Activated CD4-positive, alpha-beta T cell treated with anti-CD3 and anti-CD28 coated beads, Interleukin-2, amount 10 ng/mL, durations not matched to agents 24 days and 14 days (primary cell): ENCODE measurements at places on chromosomes 6 and 20. TPM values are rescaled to one million over a fixed set of nuclear protein-coding genes. Genes with fewer than 3 reads are reported as not detected.

HLA-DPA1 gene
- 38.5 and 42.6 TPM in 2 replicates for total RNA-seq

C20orf141 gene
- total RNA-seq: not detected in 2 replicates

CDH22 gene
- not detected in 2 replicates for total RNA-seq

ERVFRD-1 gene
- not detected in 2 replicates for total RNA-seq

CD24 gene
- 0.49 and 0.64 TPM in 2 replicates for total RNA-seq

OR2B6 gene
- not detected in 2 replicates for total RNA-seq

DAAM2 gene
- not detected in 2 replicates for total RNA-seq

PPP1R16B gene
- 133 TPM in 2 replicates for total RNA-seq

PLA2G7 gene
- total RNA-seq: not detected in 2 replicates

HLA-DRA gene
- 12.9 and 14.0 TPM in 2 replicates for total RNA-seq

- no peak for DNase-seq
Measured at GRCh38 chr6:120405947-120406346, 928.3 kb downstream of the TBC1D32 start.

DNA sequence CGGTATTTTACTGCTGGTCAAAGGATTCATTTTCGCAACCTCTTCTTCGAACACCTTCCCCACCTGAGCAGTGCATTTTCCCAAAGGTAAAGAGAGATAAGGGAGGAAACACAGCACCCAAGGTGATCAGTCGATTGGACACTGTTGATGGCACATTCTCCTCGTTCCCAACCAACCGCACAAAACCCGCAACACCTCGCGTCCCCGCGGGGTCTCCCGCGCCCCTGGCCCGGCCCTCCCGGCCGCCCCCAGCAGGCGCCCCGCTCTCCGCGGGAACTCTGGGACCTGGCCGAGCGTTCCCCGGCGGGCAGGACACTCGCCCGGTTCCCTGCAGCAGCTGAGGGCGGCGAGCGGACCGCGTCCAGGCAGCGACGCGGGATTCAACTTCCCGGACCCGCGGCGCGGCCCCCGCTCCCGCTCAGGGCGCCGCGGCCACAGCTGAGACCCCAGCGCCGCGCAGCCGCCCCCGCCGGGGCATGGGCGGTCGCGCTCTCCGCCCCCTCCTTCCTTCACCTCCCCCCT, 506 bp downstream of the RGS17 start:
- DNase-seq: no peak

DNA sequence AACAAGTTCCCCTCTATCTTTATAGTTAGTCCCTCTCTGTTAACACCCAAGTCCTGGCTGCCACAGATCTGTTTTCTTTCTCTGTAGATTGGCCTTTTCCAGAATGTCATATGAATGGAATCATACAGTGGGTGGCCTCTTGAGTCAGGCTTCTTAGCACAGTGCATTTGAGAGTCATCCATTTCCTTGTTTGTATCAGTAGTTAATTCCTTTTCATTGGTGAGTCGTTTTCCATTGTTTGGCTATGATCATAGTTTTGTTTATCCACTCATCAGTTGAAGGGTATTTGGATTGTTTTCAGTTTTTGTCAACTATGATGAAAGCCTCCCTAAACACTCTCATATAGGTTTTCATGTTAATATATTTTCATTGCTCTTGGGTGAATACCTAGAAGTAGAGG, 248.3 kb downstream of the ARID1B start:
- DNase-seq: no peak

DNA sequence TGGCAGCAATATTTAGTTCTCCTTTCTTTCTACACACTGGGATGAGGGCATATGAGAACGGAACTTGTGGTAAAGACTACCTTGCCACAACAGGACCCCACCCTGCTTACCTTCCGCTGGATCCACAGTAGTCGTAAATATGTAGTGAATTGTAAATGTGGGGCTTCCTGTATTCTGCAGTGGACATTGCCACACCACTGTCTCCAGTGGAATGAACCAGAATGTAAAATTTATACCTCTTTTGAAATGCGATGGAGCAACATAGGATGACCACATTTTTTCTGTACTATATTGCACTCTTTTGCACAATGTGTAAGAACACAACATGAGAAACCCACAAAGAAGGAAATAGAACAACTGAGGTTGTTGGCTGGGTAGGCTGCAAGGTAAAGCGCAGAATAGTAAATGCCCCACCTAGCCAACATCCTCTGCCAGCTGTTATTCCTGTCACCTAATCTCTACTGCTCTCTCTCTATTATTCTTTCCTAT, 16.1 kb upstream of the RIPOR2 start:
- peak; percentile 87 for DNase-seq

DNA sequence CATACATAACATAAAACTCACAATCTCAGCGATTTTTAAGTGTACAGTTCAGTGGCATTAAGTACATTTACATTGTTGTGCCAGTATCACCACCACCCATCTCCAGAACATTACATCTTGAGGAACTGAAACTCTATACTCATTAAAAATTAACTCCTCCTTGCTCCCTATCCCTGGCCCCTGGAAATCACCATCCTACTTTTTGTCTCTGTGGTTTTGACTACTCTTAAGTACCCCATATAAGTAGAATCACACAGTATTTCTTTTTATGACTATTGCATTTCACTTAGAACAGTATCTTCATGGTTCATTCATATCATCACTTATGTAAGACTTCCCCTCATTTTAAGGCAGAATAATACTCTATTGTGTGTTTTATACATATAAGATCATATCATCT, 1108.1 kb downstream of the GRIK2 start:
- DNase-seq: no peak

DNA sequence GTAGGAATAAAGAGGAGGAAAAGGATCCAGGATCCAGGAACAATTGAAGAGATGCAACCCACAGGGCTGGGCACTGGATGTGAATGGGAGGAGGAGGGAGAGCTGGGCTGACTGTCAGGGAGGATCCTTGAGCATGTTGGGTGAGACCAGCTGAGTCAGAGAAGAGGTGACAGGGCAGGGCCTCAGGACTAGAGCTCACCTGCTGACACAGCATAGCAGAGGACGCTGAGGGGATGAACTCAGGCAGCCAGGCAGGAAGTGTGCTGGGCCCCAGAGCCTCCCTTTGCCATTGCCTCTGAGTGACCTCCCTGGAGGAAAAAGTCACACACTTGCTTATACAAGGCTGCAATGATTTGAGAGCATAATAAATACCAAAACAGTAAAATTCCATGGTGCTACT, 72.3 kb downstream of the ZNF133 start:
- no peak for DNase-seq

DNA sequence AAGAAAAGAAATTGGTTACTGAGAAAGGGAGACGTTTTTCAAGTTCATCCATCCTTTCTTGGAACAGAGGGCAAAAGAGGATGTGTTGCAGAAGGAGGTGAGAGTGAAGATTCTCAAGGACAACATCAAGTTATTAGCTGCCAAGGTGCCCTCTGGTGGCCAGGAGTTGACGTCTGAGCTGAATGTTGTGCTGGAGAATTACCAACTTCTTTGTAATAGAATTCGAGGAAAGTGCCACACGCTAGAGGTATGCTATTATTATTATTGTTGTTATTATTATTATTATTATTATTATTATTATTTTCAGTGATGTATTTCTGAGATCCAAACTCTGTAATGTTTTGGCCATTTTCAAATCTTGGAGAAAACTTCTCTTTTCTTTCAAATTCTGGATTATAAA, 197.0 kb downstream of the UTRN start:
- DNase-seq: peak; percentile 89

- no peak for DNase-seq
Measured at GRCh38 chr6:133969285-133969920, 16.4 kb downstream of the TBPL1 start.

GRCh38 chr6:49634836-49635218, 1.8 kb downstream of the RHAG start:
- DNase-seq: no peak

DNA sequence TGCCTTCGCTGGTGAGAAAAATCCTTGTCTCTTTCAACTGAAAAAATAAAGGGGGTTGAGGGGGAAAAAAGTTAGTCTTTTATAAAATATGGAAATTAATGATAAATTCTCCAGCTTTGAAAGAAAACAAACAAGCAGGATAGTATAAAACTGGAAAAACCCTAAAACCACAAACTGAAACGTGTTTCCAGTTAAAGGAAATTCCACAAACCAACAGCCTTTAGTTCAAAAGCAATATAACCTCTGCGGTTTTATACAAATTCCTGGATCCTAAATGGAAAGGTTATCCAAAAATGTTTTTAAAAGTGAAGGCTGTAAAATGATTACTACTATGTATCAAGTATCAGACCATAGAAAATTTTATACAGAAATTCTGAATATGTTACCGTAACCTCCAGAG, 55.6 kb downstream of the BMP5 start:
- no peak for DNase-seq

GRCh38 chr6:124947971-124948451, 14.2 kb upstream of the RNF217 start:
- no peak for DNase-seq

- no peak for DNase-seq
Measured at GRCh38 chr6:128491100-128491581, 29.3 kb downstream of the PTPRK start.

DNA sequence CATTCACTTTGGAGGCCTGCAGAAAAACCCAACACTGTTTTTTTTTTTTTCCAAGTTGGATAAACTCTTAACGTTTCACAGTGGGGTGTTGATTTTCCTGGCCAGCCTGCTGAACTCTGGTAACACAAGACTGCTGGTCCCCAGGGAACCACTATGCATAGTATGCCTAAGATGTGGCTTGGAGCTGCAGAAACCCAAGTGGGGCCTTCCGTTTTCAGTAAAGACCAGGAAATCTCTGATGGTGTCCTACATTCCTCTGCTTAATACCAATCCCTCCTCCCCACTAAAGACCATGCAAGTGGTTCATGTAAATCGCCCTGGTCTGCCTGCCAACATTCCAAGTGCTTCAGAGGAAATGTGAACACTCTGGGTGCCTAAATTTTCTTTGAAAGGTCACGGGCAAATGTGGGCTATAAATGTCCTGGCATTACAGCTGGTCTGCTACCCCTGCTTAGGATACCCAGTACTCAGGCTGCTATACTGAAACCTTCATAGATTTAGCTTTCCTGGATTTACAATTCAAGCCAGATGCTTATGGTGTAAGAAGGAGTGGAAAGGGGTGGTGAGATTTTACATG, 615.4 kb downstream of the MAFB start:
- DNase-seq: no peak

DNA sequence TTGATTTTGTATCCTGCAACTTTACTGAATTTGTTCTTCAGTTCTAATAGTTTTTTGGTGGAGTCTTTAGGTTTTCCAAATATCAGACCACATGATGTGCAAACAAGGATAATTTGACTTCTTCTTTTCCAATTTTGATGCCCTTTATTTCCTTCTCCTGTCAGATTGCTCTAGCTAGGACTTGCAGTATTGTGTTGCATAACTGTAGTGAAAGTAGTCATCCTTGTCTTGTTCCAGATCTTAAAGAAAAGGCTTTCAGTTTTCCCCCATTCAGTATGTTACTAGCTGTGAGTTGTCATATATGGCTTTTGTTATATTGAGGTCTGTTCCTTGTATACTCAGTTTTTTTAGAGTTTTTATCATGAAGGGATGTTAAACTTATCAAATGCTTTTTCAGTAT, 4.6 kb downstream of the MICB start:
- DNase-seq: no peak

- DNase-seq: no peak
Measured at GRCh38 chr6:66478705-66479104, 771.7 kb upstream of the EYS start.

DNA sequence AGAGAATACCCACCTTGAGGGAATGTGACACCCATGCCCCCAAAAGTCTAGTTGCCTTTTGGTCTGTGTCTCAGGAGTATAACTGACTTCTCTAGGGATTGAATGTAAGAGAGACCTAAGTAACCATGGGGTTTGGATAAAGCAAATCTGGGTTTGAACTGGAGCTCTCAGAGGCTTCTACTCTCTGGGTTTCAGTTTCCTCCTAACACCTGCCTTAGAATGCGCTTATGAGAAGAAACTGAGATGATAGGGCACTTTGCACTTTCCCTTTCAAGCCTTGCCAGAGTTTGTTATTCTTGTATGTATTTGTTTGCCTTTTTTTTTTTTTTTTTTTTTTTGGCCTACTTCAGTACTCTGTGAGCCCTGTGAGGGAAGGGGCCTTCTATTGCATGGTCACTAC, 19.4 kb downstream of the SDHAF4 start:
- peak; percentile 65 for DNase-seq

DNA sequence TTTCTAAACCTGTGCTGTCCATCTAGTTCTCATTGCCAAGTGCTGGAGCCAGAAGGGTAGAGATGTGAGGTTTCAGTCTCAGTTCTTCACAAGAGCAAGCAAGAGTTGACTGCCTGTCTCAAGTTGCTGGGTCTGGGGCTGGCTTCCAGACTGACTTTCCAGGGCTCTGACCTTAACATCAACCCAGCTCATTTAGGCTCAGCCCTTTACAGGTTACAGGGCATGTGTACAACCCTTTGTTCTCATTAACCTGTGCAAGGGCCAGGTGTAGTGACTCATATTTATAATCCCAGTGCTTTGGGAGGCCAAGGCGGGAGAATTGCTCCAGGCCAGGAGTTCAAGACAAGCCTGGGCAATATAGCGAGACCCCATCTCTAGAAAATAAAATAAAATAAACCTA, 30.6 kb downstream of the FITM2 start:
- no peak for DNase-seq

- no peak for DNase-seq
Measured at GRCh38 chr6:86685230-86685797, 252.0 kb upstream of the HTR1E start.

DNA sequence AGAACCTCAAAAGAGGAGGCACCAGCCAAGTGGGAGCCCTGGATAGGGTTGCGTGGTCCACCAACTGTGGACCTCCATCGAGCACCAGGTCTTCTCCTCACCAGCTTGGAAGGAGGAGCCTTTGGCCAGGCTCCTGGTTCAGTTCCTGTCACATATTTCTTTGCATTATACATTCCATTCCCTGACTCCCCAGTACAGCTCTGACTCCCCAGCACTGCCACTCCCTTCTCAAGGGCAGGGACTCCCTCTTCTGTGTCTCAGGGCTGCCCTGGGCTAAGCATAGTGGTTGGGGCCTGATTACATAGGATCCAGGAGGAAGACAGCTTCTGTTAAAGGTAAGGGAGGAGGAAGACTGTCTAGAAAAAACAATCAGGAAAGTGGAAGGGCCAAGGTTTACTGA, 91.1 kb downstream of the MRPL14 start:
- no peak for DNase-seq

- no peak for DNase-seq
Measured at GRCh38 chr6:40171343-40171742, 237.1 kb upstream of the MOCS1 start.

- no peak for DNase-seq
Measured at GRCh38 chr6:126180585-126180984, 159.3 kb upstream of the CENPW start.

GRCh38 chr20:49399329-49399728, 83.1 kb downstream of the KCNB1 start:
- DNase-seq: no peak

GRCh38 chr20:58084566-58084965, 143.9 kb downstream of the ANKRD60 start:
- no peak for DNase-seq

DNA sequence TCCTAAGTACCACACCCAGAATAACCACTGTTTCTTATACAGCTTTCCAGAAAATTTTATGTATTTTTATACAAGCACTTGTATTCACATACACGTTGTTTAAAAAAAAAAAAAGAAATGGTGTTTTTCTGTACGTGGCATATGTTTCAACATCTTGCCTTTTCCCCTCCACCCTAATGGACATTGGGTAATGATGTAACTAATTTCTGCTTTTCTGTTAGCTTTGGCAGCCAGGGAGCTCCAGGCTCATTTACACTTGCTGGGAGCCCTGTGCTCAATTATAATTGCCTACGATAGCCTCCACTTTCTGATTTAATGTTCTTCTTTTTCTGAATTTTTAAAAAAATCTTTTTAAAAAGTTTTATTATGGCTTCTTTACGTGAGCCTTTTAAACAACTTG, 352.4 kb downstream of the UTRN start:
- no peak for DNase-seq

GRCh38 chr6:39824030-39824926, 32.1 kb downstream of the DAAM2 start:
- DNase-seq: no peak
